Thoracic aorta (tissue), 2 donors: ENCODE measurements at places on chromosomes 11 and 22. TPM values are rescaled to one million over a fixed set of nuclear protein-coding genes. Genes with fewer than 3 reads are reported as not detected.

Gene GAL3ST1
- total RNA-seq: 1.5 TPM

Gene SLCO2B1
- 692 TPM for total RNA-seq

Gene LDLRAD3
- total RNA-seq: 17.2 TPM

Gene SYT9
- total RNA-seq: not detected

Gene RASGRP2
- 89.1 TPM for total RNA-seq

DNA sequence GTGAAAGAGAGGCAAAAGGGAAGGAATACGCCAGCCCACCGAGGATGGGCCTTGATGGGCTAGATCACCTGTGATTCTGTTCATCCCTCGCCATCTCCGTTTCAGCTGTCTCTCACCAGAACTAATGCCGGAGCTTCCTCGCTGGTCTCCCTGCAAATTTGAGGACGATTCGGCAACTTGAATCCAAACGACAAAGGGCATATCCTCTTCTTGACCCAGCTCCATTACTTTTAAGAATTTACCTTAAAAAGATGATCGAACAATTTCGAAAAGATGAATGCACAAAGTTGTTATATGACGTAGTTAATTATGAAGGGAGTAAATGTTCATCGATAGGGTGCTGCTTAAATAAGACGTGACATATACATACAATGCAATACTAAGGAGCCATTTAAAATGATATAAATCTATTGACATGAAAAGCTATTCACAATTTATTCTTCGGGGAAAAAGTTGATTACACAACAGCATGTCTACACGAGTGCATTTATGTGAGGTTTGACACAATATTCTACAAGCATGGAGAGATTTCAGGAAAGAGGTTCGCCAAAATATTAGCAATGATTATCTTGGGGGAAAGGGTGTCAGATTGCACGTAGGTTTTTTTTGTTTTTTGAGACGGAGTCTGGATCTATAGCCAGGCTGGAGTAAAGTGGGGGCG is 937 bp upstream of the FAM168A start:
- no peak for DNase-seq

DNA sequence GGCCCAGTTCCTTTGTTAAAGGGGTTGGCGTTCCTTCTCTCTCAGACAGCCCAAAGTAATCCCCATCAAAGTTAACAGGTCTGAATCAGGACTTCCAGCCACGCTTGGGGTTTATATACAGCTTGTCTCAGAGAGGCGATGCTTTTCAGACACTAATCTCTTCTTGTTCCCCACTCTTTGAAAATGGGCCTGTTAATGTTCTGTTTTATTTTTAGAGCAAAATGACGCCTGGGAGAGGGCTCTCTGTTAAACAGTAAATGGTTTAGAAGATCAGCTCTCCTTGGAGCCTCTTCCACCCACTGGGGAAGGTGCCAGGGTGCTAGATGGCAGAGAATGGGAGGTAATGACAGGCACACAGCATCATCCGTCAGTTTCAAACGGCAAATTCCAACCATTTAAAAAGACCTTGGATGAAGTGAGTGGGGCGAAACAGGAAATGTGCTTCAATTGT is 235.9 kb upstream of the NARS2 start:
- no peak for DNase-seq

GRCh38 chr22:20464096-20464614 is 26.5 kb upstream of the SCARF2 start:
- DNase-seq: no peak

- no peak for DNase-seq
Measured at GRCh38 chr11:18527512-18527911, 770 bp upstream of the TSG101 start.

GRCh38 chr11:68021167-68021787 is 9.2 kb upstream of the NDUFS8 start:
- no peak for DNase-seq

DNA sequence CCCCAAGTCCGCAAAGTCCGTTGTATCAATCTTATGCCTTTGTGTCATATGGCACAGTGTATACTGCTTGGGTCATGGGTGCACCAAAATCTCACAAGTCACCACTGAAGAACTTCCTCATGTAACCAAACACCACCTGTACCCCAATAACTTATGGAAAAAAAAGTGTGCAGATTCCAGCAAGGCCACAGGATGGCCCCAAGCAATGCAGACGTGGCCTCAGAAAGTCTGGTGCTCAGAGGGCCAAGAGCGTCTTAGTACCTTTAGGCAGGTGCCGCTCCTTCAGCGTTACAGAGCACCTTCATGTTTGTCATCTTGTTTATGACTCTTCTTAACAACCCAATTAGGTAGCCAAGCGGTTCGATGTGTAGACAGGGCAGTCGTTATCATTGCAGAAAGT is 65.3 kb downstream of the PRDM11 start:
- DNase-seq: no peak

- DNase-seq: no peak
Measured at GRCh38 chr11:18749681-18750319, 23.8 kb upstream of the IGSF22 start.

DNA sequence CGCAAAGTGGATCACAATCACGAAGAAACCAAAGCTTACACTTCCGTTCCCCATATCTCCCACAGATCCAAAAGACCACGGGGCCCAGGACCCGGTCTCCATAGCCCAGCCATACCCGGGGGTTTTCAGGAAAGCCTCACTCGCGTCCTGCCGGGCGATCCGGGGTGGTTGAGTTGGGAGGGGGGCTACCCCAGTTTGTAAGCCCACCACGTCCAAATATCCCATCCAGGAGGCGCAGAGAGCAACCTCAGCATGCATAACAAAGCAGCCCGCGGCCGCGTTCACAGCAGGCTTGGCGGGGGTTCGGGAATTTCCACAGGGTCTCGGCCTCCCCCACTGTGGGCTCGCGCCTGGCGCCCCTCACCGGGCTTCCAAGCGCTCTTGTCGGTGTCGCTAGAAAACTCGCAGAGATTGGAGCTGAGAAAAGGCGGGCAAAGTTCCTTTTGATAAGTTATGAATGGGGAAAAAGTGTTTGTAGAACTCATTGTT is 9.5 kb downstream of the SDF2L1 start:
- DNase-seq: no peak

DNA sequence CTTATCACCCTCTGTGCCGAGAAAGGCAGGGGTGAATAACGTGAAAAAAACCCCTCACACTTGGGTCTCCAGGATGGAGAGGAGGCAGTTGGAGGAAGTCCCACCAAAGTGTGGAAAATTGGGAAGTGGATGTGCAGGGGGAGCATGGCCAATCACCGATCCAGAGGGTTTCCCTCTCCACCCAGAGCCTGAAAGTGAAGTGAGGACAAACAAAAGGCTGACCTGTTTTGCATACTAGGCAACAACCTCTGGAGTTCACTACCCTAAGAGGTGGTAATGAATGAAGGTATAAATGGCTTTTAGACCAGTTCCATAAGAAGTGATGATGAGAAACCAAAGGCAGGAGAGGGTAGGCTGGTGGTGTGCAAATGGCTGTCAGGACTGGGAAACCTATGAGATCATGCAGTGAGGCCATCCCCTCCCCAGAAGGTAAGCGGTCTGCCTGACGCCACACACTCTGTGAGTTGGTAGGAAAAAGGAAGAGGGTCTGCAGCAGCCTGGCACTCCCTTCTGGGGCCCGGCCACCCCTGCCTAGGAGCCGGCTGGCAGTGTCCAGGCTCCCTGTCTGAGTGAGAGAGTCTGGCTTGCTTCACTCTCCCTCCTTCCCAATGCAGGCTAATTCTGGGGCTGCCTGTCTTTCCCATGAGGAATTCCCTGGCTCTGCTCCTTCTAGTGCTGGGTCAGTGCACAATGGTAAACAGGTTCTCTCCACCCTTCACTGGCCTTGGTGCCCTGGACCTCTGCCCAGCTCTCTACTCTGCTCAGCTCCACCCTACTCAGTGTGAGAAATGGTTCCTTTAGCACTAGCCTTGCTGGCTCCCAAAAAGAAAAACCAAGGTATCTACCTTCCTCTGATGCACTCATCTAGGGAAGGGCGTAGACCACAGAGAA is 15.6 kb downstream of the TBC1D10A start:
- DNase-seq: peak; percentile 63

DNA sequence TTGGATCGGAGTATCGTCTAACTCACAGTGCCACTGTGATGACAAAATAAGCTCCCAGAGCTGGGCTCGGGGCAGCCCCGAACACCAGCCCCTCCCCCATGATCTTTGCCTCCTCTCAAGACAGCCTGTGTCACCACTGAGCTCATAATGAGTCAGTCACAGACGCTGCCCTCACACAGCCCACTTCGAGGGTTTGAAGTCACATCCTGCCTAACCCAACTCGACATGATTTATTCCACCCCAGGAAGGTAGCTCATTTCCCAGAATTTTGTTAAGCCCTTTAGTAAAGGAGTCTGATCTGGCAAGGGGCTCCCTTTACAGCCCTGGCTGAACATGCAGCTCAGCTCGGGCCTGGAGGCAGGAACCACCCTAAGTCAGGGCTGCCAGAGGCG is 22.8 kb downstream of the MYH9 start:
- DNase-seq: peak; percentile 91

GRCh38 chr11:20156280-20156875 is 3.9 kb downstream of the DBX1 start:
- DNase-seq: no peak

DNA sequence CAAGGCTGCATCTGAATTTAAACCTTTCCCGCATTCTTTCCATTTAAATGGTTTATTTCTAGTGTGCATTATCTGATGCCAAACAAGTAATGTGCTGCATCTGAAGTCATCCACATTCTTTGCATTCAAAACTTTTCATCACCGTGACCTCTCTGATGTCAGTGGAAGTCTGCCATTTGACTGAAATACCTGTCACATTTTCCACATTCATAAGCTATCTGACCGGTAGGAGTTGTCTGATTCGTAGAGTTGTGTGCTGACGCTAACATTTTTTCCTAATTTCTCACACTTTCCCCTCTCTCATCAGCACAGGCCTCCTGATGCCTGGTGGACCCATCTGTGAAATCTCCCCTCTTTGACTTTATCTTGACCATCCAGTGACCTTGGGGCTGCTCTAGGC is 79.9 kb upstream of the BARX2 start:
- DNase-seq: no peak

DNA sequence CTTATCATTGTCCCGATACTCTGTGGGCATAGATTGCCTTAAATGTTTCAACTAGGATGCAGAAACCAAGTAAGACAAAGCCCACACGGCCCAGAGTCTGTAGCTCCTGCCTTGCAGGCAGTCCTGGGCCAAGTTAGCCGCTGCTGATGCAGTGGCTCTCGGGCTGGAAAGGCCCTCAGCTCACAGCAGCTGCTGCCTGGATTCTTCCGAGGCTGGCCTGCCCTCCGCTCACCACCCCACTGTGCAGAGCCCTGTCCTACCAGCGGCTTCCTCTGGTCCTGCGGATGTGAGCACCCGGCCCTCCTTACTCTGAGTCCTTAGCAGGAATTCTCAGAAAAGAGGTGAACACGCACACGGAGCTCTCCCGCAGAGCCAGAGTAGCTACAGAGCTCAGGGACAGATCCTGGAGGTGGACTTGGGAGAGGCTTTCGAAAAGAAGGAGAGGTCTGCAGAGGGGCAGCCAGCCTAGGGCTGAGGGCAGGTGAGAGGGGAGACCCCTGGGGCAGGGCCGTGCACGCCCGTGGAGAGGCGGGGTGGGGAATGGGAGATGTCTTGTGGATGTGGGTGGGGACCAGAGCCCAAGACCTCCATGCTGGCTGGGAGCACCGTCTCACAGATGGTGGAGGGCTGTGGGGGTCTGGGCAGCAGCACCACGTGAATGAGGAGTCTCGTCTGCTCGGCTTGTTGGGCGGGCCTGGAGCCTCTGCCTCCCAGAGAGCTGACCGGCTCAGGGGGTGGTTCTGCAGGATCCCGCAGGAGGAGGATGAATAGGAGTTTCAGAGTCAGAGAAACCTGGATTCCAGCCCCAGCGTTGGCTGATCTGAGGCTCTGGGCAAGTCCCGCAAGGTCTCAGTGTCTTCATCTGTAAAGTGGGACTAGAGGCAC is 117.4 kb upstream of the B3GAT1 start:
- DNase-seq: no peak

DNA sequence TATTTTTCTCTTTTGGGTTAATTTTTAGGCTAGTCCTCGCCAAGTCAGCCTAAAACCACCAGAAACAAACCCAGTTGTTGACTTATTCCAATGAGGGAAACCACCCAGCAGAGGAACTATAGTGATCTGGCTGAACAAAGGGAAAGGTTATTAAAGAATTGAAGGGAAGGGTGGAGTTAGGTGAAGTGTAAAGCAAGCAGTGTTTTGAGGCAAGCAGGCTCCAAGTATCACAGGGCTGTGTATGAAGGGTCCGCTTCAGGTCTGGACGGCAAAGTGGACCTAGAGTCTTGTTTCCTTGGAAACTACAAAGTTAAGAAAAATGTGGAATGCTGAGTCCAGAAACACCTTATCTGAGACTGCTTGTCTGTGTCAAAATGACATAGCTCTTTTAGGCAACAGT is 3.2 kb upstream of the TCN2 start:
- DNase-seq: no peak

DNA sequence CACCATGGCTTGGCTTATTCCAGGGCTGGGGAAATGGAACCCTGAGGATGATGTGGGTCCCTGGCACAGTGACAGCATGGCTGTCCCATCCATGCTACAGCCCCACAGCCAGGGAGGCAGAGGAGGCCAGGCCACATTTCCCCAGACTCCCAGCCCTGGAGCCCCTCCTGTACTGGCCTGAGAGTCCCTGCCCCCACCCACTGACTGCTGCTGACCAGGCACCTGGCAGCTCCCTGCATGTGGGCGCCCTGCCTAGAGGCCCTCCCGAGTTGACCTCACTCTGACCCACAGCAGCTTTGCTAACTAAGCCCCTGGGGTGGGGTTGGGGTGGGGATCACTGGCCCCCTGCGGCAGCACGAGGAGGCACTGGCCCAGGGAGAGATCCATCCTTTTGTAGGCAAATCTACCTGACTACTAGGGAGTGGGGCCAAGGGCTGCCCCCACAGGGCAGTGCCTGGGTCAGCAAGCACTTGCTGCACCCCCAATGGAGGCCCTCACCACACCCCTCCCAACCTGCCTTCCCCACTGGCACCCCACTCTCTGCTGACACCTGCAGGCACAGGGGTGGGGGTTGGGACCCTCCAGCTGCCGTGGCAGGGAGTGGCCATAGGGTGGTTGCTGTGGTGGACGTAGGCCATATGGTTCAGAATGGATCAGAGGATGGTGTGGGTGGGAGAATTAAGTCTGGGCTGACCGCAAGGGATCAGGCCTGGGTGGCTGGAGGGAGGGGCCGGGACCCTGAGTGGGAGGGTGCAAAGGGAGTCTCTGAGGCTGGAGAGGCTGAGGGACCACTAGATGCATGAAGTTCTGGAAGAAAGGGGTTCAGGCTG is 17.4 kb downstream of the ARVCF start:
- DNase-seq: no peak
